ENCODE measurements at places on chromosomes 4 and X.

GRCh38 chr4:66294638-66295037 lies 624.3 kb upstream of the EPHA5 start:
- DNase-seq: no peak

- DNase-seq: no peak
Measured at GRCh38 chr4:138542191-138542776, 300.1 kb upstream of the SLC7A11 start.

DNA sequence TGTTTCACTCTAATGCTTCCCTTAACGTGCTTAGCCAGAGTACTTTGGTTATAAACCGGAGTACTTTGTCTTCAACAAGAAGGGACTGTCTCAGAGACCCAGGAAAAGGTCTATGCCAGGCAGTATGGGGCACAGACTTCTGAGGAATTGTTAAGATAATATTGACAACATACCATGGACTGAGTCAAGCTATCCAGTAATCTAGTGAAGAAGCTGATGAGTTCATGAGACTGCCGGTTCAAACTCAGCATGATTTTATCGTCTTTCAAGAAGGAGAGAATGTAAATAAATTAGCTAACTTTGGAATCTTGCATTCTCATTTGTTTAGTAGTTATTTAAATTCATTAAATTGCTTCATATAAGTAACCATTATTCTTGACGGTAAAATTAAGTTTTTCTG lies 546.1 kb downstream of the PPP4R3C start:
- DNase-seq: no peak

GRCh38 chrX:137195991-137196390 lies 162.2 kb upstream of the GPR101 start:
- no peak for DNase-seq

DNA sequence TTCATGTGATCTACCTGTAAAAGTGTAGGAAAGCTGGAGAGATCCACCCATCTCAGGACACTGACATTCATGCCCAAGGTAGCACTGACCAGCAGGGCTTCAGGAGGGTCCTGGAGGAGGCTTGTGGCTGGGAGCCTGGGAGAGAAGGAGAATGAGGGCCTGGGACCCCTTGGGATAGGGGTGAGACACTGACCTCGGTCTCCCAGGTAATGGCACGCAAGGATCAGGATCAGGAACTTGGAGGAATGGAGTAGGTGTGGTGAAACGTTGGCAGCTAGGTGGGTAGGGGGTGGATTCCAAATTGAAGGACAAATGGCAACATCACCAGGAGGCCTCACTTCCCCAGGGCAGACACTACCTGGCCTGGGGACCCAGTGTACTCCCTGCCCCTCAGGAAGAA lies 12.4 kb upstream of the RGS12 start:
- no peak for DNase-seq

DNA sequence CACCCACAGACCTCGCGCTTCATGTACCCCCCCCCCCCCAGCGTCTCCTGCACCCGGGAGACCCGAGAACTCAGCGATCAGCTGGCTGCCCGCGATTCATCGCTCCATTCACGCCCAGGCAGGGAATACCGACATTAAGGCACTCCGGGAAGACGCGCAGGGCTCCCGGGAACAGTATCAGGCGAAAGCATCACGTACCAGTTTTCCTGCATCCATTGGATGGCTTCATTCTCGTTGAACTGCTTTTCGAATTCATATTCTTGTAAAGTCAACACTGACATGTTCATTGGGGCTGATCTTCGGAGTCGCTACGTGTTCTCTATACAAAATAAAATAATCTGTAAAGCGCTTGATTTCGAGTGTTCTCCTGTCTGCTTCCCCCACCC lies 373 bp downstream of the ELOVL6 start:
- no peak for DNase-seq

DNA sequence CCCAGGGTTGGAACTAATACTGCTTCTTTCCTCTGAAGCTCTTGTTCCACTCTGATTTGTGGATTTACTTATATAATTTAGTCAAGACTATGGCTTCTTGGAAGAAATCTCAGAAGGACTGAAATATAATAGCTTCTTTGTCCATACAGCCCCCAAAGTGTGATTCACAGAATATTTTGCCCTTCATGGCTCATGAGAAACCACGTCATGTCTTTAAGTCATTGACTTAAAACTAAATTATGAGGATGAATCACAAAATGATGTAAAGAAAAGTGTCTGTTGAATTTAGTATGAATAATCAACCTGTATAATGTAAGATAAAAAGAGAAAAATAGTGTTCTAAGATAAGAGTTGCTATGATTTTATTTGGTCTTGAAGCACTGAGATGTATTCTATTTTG lies 43.3 kb upstream of the AGA start:
- DNase-seq: no peak

- DNase-seq: no peak
Measured at GRCh38 chrX:102978594-102978993, 41.5 kb downstream of the RAB40AL start.

DNA sequence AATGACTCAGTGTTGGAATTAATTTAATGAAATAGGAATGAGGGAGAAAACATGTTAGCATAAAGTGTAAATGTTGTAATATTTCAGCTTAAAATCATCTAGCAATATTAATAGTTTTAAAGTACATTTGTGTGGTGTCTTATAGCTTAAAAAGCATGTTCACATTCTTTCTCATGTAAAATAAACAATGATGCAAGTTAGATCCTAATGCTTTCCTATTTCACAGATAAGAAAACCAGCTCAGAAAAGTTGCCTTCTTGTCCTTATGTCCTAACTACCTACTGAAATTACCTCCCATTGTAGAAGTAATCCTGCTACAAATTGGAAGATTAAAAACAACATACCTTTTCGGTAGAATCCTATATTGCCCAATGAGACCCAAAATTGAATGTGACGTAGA lies 40.9 kb upstream of the PRDM8 start:
- DNase-seq: no peak

GRCh38 chr4:162891788-162892707 lies 274.6 kb downstream of the NAF1 start:
- no peak for DNase-seq

DNA sequence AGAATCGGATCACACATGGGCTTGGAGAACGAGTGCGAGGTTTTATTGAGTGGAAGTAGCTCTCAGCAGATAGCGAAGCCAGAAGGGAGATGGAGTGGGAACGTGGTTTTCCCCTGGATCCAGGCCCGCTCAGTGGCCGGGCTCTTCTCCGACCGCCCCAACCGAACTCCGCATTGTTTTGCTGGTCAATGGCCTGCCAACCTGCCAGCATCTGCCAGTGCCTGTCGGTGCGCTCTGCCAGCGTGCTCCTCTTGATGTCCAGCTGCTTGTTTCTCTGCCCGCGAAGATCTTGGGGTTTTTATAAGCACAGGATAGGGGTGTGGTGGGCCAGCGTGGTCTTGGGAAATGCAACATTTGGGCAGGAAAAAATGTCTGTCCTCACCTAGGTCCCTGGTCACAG lies 5.6 kb upstream of the SYTL5 start:
- DNase-seq: no peak

- DNase-seq: no peak
Measured at GRCh38 chr4:155522201-155522600, 144.4 kb upstream of the GUCY1A1 start.

GRCh38 chr4:187666034-187666433 lies 329.5 kb upstream of the ZFP42 start:
- DNase-seq: no peak

GRCh38 chr4:13701937-13702446 lies 74.5 kb upstream of the BOD1L1 start:
- DNase-seq: no peak

GRCh38 chrX:102154218-102154860 lies 1.4 kb downstream of the BEX5 start:
- no peak for DNase-seq

- no peak for DNase-seq
Measured at GRCh38 chrX:5646818-5647217, 581.8 kb downstream of the NLGN4X start.

- DNase-seq: no peak
Measured at GRCh38 chrX:152637649-152638442, at the start of gene GABRQ. Gene GABRQ (plus strand): TSS chrX:152637895. CDS start chrX:152638203, 308 bp downstream.

DNA sequence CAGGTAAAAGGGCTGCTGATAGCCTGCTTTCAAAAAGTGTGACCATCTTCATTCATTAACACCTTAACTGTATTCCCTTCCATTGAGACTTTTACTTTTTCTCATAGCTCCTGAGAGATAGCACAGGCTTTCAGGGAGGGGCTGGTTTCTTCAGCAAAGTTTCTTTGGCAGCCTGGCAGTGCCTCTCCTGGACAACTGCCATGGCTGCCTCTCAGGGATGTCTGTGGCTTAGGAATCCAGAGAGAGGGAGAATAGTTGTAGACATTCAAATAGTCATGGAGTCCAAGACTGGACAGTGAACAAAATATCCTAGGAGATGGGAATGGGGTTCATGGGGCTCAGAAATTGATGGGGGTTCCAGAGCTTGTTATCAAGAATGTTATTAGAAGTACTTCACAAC lies 81.1 kb downstream of the FAM47B start:
- no peak for DNase-seq

DNA sequence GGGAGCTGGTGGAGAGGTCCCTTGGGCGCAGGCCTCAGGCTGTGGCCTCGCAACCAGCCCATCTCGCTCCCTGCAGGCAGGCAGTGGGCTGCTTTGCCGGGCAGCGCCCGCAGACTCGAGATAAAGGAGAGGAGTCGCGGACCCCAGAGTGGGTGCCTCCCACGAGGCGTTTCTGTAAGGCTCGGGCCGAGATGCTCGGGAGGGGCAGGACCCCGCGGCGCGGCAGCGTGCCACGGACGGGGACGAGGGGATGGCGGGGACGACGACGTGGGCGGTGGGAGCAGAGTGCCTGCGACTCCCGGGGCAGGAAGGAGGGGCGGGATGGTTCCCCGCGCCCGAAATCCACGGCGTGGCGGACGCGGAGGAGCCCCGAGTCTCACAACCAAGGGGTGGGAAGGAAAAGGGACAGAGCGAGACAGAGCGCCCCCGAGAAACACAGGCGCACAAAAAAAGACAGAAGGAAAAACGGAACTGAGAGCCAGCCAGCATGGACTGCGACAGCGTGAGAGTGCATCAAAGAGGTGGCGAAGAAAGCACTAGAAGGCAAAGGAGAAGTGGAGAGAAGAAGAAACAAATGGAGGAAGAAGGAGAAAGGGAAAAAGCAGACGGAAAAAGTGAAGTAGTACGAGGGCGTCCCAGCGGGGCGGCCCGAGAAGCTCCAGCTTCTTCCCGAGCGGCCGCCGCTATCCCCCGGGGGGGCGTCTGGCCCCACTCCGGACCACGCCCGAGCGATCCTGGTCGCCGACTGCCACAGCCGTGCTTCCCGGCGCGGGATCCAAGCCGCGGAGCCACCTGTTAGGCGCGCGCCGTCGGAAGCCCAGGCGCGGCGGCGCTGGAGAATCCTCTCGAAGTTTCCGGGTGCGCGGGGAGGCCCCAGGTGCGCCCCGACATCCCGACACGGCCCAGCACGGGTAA lies 1.5 kb downstream of the BEND4 start:
- DNase-seq: no peak

DNA sequence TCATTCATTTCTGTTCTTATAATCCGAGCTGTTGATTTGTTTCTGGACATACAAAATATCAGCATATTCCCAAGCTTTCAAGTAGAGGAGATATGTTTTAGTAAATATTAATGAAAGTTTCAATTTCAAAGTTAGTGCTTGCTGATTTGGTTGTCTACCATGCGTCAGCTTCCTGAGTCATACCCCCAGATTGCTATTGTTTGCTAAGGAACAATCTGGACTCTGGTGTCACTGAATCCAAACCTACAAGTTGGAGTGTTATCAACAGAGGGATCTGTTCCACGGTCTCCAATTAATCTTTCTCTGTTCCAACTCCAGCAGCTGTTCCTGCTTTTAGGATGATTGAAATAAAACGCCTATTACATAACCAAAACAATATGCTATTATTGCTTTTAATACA lies 96.1 kb upstream of the FAM9A start:
- DNase-seq: no peak
